ENCODE measurements at places on chromosomes 13 and 19.
A peak's percentile ranks its signal among the peaks of the same experiment; 100 is the strongest.

DNA sequence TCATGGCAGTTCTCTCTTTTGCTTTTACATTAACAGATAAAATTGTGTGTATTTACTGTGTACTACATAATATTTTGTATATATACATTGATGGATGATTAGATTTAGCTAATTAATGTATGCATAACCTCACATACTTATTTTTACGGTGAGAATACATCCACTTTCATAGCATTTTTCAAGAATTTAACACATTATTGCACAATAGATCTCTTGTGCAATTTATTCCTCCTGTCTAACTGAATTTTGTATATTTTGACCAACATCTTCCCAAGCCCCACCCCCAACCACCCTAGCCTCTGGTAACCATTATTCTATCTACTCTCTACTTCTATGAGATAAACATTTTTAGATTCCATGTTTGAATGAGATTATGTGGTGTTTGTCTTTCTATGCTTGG is 194.7 kb downstream of the RBM26 start:
- no peak for DNase-seq

GRCh38 chr13:48532256-48532505 is 699 bp downstream of the RCBTB2 start:
- peak; percentile 13 for DNase-seq

- DNase-seq = no peak
These were observed 8.0 kb downstream of the AKAP11 start for GRCh38 chr13:42279986-42280385.

- DNase-seq = no peak
These were observed 78.3 kb upstream of the IPO5 start for GRCh38 chr13:97875218-97875617.

- DNase-seq = no peak
These were observed 16.6 kb downstream of the RASA3 start for GRCh38 chr13:114115796-114116195.

DNA sequence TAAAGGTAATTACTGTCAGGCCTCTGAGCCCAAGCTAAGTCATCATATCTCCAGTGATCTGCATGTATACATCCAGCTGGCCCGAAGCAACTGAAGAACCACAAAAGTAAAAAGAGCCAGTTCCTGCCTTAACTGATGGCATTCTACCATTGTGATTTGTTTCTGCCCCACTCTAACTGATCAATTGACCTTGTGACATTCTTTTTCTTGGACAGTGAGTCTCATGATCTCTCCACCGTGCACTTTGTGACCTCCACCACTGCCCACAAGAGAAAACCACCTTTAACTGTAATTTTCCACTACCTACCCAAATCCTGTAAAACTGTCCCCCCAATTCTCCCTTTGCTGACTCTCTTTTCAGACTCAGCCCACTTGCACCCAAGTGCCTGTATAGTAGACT is 17.2 kb upstream of the CXCL17 start:
- no peak for DNase-seq

DNA sequence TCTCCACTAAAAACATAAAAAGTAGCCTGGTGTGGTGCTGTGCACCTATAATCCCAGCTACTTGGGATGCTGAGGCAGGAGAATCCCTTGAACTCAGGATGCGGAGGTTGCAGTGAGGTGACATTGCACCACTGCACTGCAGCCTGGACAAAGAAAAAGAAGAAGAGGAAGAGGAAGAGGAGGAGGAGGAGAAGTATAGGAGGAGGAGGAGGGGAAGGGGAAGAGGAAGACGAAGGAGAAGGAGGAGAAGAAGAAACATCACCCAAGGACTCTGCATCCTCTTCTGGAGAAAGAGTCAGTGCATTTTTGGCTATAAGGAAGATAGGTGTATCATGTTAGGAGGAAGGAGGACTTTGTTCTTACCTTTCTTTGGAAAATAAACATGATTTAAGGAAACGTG is 13.0 kb upstream of the FPR3 start:
- DNase-seq = no peak

GRCh38 chr13:91922969-91923592 is 524.7 kb downstream of the GPC5 start:
- DNase-seq = no peak

DNA sequence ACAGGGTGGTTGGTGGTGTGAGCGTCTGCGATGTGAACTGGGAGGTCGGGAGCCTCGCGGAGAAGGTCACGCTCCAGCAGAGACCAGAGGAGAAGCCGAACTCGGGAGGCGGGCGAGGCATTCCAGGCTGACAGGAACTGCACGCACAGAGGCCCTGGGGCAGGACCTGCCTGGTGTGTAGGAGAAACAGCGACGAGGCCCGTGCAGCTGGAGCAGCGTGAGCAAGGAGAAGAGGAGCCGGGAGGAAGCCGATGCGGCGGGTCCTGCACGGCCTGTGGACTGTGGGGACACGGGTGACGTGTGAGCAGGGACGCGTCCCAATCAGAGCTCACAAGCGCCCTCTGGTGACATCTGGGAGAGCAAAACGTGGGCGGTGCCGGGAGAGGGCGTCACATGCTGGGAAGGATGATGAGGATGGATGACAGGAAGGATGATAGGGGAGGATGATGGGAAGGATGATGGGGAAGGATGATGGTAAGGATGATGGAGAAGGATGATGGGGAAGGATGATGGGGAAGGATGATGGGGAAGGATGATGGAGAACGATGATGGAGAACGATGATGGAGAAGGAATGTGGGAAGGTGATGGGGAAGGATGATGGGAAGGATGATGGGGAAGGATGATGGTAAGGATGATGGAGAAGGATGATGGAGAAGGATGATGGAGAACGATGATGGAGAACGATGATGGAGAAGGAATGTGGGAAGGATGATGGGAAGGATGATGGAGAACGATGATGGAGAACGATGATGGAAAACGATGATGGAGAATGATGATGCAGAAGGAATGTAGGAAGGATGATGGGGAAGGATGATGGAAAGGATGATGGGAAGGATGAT is 16.1 kb upstream of the MADCAM1 start:
- DNase-seq = no peak

GRCh38 chr19:1417145-1417544 is 9.8 kb downstream of the DAZAP1 start:
- DNase-seq = no peak

GRCh38 chr19:485583-486236 is 10.6 kb upstream of the MADCAM1 start:
- DNase-seq = no peak

GRCh38 chr19:38900202-38900629 is 447 bp downstream of the NFKBIB start:
- DNase-seq = no peak

GRCh38 chr13:25733001-25733491 is 318.8 kb downstream of the SHISA2 start:
- DNase-seq = no peak

- no peak for DNase-seq
These were observed 326.0 kb upstream of the SPRY2 start for GRCh38 chr13:80666782-80667552.

DNA sequence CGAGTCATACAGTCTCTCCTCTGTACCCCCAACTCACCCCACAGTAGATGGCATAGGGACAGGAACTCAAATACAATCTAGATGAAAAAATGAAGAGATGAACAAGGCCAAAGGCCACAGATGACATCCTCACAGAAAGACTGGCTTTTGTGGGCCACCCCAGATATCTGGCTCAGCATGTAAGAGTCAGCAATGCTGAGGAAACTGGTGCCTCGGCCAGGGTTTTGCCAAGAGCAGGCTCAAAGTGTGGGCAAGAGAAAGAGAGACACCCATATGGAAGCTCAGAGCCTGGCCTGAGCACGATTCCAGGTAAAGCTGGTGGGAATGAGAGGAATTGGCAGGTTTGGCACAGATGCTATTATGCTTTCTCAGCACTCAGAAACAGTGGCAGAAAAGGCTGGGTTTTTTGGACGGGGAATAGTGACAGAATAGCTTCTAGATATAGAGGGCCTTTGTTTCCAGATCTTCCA is 460.6 kb downstream of the FOXO1 start:
- no peak for DNase-seq

DNA sequence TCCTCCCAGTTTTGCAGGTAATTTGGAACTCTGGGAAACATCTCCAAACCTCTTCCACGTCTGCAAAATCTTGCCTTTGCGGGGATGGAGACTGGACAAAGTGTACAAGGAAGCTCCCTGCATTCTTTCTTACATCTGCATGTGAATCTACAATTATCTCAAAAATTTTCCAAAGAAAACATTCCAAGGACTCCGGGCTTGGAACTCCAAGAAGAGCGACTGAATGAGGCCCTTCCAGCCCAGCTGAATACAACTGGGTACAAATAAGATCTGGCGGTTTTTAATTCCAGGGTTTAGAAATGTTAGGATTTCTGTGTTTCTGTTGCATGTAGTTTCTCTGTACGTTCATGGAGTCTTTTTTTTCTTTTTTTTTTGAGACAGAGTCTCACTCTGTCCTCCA is 28.5 kb downstream of the EXOC3L2 start:
- DNase-seq = no peak

- DNase-seq = no peak
These were observed 9.6 kb downstream of the CIC start for GRCh38 chr19:42278452-42279154.

GRCh38 chr19:570937-571565 is 1.3 kb upstream of the BSG start:
- no peak for DNase-seq

DNA sequence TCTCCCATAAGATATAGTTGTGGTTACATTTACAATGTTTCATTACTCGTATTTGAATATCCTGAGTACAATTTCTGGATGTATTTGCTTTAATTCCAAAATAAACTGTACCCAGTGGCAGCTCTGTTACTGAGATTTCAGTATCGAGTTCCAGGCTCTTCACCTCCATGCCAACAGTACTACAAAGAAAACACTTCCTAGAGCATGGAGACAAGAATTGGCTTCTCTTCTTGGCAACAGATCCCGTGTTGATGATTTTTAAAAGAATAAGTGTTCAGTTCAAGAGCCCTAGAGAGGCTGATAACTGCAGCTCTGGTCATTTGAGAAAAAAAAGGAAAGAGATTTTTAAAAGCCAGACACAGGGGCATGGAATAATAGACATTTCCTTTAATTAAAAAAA is 302.8 kb downstream of the EFNB2 start:
- DNase-seq = no peak

- DNase-seq = no peak
These were observed 33.2 kb downstream of the RNASEH2B start for GRCh38 chr13:50942630-50943311.

Data from AG04450 (cell line).